Fibroblast of gingiva (primary cell): ENCODE measurements at places on chromosomes 13 and 19.

- DNase-seq = peak; percentile 48
These were observed 29.6 kb upstream of the TNFSF11 start for GRCh38 chr13:42544246-42544926.

GRCh38 chr19:49491030-49491803 is 3.8 kb downstream of the RPL13A start:
- DNase-seq = no peak

DNA sequence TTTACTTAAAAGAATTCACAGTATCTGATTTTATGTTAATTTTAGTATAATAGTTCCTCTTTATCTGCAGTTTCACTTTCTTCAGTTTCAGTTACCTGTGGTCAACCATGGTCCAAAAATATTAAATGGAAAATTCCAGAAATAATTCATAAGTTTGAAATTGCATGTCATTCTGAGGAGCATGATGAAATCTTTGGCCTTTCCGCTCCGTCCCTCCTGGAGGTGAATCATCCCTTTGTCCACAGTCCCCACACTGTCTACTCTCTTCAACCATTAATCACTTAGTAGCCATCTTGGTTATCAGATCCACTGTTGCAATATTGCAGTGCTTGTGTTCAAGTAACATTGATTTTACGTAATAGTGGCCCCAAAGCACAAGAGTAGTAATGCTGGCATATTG is 26.9 kb downstream of the SLITRK6 start:
- DNase-seq = peak; percentile 32

GRCh38 chr19:46990991-46991676 is 28.5 kb upstream of the NPAS1 start:
- DNase-seq = peak; percentile 80

DNA sequence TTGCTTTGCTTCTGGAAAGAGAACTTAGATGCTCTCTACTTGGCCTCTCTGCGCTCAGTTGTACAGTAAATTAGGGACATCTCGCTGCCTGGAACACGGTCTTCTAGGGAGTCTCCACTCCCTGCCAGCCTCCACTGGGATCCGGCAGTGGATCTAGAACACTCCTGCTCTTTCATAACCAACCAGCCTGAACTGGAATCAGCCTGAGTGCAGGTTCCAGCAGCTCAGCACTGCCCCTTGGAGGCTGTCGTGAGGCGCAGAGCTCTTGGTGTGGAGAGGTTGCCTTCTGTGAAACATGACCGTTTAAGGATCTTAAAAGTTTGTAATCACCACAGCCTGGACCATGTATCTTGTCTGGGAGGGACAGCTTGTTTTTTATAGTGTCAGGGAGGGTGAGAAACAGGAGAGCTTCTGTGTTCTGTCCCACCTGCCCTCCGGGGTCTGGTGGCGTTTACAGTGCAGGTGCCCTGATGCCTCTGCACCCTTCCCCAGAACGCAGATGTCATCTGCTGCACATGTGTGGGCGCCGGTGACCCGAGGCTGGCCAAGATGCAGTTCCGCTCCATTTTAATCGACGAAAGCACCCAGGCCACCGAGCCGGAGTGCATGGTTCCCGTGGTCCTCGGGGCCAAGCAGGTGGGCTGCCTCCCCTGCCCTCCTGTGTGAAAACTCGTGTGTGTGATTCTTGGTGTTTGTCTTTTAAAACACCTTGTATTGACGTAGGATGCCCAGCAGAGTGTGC is 24.8 kb downstream of the UPF1 start:
- peak; percentile 78 for DNase-seq

- peak; percentile 26 for DNase-seq
These were observed 273.4 kb downstream of the DCLK1 start for GRCh38 chr13:35857769-35858168.

GRCh38 chr19:2475018-2475701 is 767 bp upstream of the GADD45B start:
- DNase-seq = peak; percentile 49

GRCh38 chr19:16030964-16031871 is 45.1 kb upstream of the TPM4 start:
- no peak for DNase-seq

DNA sequence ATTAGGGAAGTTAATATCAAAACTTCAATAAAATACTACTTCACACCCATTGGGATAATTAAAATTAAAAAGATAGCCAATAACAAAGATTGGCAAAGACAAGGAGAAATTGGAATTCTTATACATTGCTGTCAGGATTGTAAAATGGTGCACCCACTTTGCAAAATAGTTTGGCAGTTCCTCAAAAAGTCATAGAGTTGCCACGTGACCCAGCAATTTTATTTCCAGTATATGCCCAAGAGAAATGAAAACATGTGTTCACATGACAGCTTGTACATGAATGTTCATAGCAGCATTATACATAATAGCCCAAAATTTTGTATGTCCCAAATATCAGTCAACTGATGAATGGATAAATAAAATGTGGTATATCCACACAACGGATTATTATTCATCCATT is 3.3 kb downstream of the MBD3L1 start:
- DNase-seq = no peak

- DNase-seq = no peak
These were observed 532.7 kb upstream of the SPRY2 start for GRCh38 chr13:80873589-80873988.

DNA sequence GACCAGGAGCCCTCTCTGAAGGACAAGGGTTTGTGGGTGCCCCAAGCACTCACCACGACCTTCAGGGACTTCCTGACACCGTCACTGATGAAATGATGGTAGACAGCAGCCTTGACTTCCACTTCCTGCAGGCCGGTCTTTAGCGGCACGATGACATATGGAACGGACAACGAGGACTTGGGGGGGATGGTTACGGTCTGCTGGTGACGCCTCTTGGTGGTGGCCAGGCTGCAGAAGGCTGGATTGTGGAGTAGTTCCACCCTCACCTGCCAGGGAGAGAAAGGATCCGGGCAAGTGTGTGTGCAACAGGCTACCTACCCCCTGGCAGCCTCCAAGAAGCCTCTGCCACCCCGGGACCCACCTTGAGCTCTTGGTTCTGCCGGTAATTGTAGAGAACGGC is 23.2 kb downstream of the C3 start:
- DNase-seq = no peak

DNA sequence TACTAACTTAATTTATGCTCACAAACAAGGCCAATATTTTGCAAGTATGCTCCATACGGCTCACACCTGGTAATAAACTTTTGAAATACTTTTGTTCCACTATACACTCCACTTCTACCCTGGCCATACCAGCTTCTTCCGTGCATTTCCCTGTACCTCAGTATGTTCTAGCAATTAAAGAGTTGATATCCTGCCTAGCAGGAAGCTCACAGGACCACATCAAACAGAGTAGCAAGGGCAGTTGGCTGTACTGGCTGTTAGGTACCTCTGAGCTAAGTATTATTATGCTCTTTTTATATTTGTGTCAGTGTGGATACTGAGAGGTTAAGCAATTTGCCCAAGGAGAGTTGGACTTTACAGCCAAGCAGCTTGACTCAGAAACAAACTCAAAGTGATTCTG is 257.7 kb downstream of the SLITRK6 start:
- no peak for DNase-seq

DNA sequence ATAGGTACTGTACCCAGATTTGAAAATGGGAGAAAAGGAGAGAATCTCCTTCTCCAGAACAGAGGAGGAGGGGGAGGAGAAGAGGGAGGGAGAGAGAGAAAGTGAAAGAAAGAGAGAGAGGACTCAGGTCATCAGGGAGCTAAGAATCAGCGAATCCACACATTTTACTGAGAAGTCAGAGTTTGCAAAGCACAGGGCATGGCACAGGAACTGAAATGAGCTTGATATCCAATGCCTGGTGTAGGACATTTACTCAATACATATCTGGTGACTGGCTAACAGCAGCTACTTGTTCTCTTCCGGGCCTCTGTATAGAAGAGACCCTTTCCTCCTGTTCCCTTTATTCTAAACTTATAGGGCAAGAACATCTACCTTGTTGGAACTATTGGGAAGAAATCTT is 375.1 kb downstream of the KLF5 start:
- DNase-seq = no peak

GRCh38 chr19:56136362-56136761 is 4.7 kb upstream of the ZNF444 start:
- DNase-seq = no peak

DNA sequence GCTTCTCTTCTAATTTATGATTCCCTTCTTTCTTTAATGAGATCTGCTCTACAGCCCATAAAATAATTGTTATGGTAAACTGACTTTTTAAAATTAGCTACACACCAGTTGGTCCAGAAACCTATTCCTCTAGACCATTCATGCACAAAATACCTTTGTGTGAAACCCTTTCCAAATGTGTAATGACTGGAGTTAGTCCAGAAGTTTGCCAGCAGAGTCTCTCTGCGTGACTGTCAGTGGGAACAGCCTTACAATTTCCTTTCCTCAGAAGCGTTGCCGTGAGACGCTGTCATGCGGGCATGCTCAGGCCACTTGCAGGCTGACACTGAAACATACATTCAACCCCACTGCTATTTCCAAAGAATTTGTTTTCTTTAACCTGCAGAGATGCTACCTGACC is 965.2 kb downstream of the PCDH9 start:
- DNase-seq = peak; percentile 7

- no peak for DNase-seq
These were observed 26.9 kb downstream of the NOTCH3 start for GRCh38 chr19:15173746-15174404.

DNA sequence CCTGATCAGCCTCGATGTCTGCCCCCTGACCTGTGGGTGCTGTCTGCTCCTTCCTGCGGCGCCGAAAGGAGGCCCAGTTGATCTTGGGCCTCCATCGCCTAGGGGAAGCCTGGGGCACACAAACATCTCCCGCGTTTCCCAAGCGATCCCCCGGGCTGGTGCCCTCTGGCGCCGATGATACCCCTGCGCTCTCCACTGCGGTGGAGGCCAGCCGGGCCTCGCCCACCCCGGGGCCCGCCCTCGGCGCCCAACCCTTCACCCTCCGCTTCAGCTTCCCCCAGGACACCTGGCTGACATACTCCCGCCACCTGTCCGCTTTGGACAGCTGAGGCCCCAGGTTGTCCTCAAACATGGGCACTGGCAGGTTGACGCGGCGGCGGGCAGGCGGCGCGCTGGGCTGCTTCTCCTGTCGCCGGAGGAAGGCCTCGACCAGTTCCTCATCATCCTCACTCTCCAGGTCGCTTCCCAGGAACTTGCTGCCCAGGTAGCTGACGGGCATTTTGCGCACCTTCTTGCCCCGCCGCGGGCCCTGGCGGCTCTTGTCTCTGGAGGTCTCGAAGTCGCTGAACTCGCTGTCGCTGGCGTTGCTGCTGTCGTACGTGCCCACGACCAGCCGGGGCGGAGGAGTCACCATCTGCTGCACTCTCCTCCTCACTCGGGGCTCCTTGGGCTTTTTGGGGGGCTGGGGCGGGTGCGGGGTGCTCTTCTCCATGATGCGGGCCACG is 1.3 kb downstream of the CCDC8 start:
- no peak for DNase-seq

DNA sequence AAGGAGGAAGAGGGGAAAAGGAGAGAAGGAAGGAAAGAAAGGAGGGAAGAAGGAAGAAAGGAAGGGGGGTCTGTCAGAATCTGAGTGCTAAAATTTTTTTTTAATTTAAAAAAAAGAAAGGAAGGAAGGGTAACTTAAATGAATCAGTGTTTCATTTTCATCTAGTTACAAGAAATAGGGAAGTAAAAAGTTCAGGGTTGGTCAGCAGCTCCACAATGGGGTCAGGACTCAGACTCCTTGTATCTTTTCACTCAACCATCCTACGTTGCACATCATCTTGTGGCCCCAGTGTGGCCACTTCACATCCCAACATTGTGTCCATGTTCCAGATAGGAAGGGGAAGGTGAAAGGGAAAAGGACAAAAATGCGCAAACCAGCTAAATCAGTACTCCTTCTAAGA is 14.3 kb upstream of the FNDC3A start:
- DNase-seq = no peak

- peak; percentile 24 for DNase-seq
These were observed 10.0 kb downstream of the DPF1 start for GRCh38 chr19:38213911-38214625.

GRCh38 chr13:96824140-96824539 is 170.1 kb downstream of the OXGR1 start:
- DNase-seq = no peak

GRCh38 chr13:93899981-93900380 is 579.5 kb downstream of the DCT start:
- no peak for DNase-seq

DNA sequence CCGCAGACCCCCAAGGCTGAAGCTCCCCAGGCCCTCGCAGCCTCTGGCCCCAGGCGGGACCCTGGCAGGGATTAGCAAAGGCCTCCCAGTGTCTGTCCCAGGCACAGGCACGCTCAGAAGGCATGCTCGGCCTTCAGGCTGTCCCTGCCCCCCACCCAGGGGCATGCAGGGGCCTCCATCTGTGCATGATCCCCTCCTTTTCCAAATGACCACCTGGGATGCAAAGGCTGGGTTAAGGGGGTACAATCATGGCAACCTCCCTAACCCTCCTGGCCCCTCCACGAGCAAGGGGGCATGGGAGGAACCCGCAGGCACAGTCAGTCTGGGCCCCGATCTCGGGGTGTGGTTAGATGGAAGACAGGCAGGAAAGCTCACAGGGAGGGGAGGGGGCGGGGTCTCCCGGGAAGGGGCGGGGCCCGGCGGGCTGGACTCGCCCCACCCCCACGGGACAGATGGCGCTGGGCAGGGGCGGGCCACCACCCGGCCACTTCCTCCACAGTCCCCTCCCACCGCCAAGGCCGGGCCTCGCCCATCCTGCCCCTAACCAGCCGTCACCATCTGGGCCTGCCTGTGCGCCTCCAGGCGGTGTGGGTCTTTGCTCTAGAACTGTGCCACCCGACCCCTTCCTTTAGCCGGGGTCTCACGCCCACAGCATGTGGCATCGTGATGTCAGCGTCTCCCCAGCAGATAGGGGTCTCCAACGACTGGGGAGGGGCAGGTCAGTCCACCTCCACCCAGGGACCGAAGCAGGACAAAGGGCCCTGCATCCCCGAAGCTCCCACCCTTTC is 7.0 kb upstream of the REXO1 start:
- DNase-seq = peak; percentile 92

- no peak for DNase-seq
These were observed 22.0 kb upstream of the BCL3 start for GRCh38 chr19:44726465-44726864.

GRCh38 chr19:6033744-6034264 is 55.9 kb upstream of the RANBP3 start:
- no peak for DNase-seq

DNA sequence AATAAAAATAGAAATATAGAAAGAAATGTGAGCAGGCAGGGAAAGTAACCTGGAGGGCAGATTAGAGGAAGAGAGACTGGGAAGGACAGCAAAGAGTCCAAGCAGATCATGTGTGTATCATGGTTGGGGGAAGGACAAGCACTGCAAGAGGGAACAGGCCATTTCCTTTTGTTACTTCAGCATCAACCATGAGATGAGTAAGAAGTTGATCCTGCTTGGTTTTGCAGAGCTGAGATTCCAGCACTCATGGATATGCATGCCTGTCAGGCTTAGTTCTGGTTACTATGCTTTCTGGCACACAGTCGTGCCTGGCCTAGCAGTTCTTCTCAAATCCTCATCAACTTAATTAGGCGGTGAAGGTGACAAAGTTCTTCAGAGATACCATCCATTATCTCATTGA is 18.1 kb downstream of the NALCN start:
- no peak for DNase-seq

- DNase-seq = peak; percentile 19
These were observed 185.2 kb upstream of the IRS2 start for GRCh38 chr13:109971456-109972090.

- DNase-seq = peak; percentile 15
These were observed 933 bp downstream of the TFPT start for GRCh38 chr19:54114340-54115108.
